ENCODE measurements at places on chromosomes 6 and 20. TPM values are rescaled to one million over a fixed set of nuclear protein-coding genes. Genes with fewer than 3 reads are reported as not detected.

DNA sequence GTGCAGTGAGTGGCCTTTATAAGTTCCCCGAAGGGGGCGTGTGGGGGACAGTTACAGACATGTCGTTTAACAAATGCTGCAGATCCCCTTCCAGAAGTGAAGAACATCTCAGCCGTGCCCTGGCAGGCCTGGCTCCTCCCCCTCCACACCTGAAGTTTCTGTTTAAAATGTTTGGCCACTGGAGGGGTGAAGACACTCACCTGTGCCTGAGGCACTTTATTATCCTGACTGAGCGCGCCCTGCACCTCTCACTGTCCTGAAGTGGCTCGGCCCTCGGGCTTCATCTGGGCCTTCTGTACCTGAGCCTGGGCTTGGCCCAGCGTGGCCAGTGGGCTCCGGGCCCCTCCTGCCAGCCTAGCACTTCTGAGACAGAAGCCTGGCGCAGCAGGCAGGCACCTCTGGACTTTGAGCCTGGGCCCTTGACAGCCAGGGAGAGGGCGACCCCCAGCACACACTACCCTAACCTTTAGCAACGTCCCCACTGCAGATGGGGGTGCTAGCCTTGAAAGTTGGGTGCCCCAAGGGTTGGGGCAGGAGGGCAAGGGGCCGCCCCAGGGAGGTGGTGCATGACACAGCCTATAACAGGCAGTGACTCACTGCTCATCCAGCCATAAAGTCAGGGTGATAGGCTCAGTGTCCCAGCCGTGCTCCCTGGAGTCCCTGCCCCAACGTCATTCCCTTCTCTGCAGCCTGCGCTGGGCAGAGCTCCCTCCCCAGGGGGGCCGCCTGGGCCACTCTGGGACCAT lies 13.6 kb upstream of the GATA5 start:
- DNase-seq, result no peak

DNA sequence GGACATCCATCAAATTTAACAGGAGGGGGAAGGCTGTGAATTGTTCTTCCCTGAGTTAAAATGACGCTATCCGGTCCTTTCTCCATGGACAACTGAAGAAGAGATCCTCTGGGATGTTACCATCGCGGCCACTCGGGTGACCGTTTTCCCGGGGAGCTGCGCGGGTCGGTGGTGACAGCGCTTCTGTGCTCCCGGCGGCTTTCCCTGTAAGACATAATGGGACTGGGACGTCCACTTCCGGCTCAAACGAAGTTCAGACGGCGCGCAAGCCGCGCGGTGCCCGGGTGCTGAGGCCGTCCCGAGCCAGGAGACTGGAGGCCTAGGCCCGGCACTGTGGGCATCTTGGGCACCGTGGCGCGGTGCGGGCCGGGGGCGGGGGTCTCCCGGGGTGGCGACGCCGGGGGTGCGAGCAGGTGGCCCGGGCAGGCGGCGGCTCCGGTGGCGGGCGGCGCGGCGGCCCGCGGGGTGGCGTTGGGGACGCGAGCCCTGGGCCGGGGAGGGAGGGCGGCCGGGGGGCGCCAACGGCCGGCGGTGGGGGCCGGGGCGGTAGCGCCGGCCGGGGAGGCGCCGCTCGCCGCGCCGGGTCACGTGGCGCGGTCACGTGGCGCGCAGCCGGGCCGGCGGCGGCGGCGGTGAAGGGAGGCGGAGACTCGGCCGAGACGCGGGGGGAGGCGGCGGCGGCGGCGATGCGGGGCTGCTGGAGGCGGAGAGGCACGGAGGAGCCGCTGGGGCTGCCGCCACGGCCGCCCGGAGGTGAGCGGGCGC lies 63.6 kb downstream of the GTF2H5 start:
- DNase-seq, result peak; percentile 78

DNA sequence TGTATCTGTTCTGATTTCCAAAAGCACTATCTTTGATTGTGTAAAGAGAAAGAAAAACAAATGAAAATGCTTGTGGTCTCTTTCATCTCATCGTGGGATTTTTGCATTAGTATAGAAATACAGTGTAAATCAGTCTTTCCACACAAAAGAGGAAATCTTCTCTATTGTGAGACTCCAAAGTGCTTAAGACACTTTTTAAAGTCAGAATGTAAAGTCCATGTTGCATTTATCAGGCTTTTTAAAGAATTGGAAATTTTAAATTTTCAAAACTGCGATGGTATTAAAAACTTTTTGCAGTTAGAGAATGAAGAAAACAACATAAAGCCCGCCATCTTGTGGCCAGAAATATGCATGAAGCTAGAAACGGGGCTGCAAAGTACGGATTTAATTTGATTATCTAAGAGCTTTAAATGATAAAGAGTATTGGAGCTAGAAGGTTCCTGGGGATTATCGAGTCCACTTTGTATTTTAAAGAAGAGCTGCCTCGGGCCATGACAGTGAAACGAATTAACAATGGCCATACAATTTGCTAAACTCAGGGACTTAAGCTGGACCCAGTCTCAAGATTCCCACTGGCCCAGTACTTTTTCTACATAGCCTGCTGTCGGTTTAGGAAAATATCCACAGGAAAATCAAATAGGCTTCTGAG lies 339.6 kb downstream of the ARHGAP18 start:
- peak; percentile 67 for DNase-seq

The MUC21 gene
- total RNA-seq, result not detected

DNA sequence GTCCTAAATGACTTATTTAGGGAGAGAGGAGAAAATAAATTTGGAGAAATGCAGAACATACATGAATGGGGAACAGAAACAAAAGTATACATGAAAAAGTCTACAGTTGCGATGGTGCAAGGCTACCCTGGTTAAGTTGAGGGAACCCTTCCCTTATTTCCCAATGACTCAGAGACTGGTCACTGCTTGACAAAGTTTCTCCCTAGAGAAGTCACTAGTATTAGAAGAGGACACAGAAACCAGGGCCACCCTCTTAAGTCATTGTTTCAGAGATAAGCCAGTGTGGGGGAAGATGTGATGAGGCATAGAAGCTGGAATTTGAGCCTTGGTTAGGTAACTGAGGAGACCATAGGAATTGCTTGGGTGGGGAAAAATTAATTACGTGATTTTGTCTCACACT lies 24.4 kb upstream of the EDN1 start:
- DNase-seq, result no peak

GRCh38 chr6:111874025-111874415 lies 768 bp upstream of the FYN start:
- peak; percentile 33 for DNase-seq

GRCh38 chr6:169974663-169975062 lies 223.2 kb downstream of the ERMARD start:
- DNase-seq, result no peak

- DNase-seq, result no peak
Observed at GRCh38 chr20:31721408-31722256, 1.0 kb downstream of the BCL2L1 start.

DNA sequence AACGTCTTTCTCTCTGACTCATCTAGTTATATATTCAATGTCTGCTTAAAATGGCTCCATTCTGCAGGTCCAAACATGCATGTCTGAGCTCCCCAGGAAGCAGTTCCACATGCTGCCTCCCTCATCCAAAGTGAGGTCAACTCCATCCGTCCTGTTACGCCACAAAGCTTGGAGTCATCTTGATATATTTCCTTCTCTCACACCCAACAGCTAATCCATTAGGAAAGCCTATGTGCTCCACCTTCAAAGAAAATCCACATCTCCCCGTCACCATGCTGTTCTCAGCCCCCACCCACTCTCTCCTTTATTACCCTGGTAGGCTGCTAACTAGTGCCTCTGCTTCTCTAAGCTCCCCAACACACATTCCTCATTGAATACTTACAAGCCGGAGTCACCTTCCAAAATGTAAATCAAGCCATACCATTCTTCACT lies 130.2 kb upstream of the SYNDIG1 start:
- DNase-seq, result no peak

- DNase-seq, result no peak
Observed at GRCh38 chr6:79373880-79374279, 139.4 kb upstream of the HMGN3 start.

- no peak for DNase-seq
Observed at GRCh38 chr20:35597186-35597585, 18.4 kb upstream of the SPAG4 start.

DNA sequence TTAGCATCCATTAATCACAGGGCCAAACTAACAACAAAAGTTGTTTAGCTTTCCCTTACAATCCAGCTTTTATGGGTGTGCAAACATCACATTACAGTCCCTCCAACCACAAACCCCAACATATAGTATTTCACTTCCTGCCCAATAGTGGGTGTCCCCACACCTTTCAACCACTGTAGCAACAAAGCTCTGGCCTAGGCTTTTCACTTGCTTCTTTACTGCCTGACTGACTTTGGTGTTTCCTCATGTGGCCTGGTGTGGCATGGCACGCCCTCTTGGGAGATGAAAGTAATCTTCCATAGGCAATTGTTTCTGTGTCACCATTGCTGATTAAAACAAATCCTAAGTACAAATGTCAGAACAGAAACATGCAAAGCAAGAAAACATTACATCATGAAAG lies 46.3 kb downstream of the MCM8 start:
- DNase-seq, result no peak

The GPX5 gene
- total RNA-seq, result 8.1 TPM

GRCh38 chr6:101937108-101937507 lies 543.6 kb downstream of the GRIK2 start:
- DNase-seq, result no peak

DNA sequence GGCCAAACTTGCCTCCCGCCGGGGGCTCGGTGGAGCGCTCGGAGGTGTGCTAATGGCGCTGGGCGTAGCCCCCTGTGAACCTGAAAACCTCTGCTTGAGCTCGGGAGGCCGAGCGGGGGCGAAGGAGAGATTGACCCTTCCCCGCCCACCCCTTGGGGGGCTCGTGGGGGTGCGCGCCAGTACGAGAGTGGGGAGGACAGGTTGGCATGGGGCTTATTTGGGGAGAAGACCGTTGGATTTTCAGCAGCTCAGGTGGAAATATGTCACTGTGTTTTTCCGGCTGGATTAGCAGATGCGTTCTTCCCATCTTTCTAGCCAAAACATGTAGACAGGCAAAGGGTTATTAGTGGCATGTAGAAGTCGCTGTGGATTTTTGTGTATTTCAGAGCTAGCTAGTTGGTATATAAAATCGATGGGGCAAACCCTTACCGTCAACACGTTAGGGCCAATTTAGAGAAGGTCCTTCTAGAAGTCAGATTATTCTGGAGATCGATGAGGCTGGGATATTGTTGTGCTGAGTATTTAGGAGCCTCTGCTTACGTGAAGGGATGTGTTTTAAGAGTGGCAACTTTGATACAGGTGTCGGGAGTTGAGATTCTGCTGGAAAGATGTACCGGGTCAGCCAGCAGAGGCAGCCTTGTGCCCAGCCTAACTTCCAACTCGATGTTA lies 525 bp downstream of the NCOA7 start:
- peak; percentile 79 for DNase-seq

The TOMM6 gene
- total RNA-seq, result 168 TPM

GRCh38 chr6:35569011-35569461 lies 56.3 kb upstream of the TULP1 start:
- peak; percentile 46 for DNase-seq

- DNase-seq, result peak; percentile 76
Observed at GRCh38 chr6:26251354-26252076, 113.5 kb upstream of the BTN3A2 start.

DNA sequence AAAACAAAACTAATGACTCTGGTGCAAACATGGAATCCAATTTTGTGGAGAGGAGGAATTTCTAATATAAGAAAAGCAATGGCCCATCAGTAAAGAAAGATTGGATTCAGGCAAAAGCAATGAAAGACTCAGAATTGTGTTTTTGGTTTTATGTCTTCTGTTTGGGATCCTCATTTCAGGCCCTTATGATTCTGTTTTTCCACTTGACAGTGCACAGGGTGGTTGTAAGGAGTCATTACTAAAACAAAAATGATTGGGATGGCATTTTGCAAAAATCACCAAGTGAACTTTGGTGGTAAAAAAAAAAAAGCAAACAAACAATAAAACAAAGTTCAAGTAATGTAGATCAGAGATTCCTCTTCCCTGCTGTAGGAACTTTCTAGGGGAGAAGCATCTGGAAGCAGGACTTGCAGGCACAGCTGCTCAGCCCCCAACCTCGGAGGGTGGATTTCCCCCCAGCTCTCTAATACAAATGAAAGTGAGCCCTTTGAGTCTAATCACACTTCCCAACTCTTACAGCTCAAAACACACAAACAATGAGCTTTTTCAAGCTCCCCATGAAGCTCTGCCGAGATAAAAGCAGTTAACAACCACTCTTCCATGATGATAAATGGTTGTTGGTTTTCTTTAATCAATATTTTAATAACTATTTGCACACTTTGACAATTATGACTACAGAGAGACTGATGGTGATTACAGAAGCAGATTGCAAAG lies 177.7 kb downstream of the ZDHHC14 start:
- DNase-seq, result no peak

GRCh38 chr6:117906507-117906957 lies 532 bp upstream of the SLC35F1 start:
- DNase-seq, result no peak

DNA sequence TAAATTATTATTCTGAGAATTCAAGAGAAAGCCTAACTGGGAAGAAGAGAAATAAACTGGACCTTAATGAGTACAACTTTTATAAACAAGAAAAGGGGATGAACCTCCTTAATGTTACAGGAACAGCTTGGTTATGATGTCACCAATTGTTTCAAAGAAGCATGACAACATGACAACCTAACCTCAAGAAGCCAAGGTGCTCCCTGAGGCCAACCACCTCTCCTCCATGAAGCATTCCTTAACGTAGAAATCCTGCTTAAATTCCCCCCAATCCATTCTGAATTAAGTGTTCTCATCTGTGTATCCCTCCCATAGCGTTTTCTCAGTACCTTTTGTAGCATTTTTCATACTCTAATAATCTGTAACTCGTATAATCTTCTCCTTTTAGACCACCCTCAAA lies 1.7 kb downstream of the HBS1L start:
- DNase-seq, result no peak

DNA sequence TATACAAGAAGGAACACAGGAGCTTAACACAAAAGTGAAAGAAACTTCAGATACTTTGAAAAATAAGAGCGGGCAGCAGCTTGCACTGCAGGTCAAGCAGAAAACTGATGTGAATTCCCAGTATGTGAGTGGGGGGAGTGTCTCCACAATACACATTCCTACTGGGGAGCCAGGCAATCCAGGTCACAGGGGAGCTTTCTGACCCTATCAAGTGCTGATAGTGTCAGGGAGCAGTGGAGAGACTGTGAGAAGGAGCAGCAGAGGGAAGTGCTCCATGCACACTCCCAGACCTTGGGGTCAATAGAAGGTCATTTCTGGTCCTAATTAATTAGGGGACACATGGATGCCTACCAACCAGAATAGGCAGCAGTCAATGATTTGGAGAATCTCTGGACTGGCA lies 59.4 kb downstream of the PDSS2 start:
- DNase-seq, result no peak

The OR11A1 gene
- 0.19 TPM for total RNA-seq

The SAMD10 gene
- 6.2 TPM for total RNA-seq

DNA sequence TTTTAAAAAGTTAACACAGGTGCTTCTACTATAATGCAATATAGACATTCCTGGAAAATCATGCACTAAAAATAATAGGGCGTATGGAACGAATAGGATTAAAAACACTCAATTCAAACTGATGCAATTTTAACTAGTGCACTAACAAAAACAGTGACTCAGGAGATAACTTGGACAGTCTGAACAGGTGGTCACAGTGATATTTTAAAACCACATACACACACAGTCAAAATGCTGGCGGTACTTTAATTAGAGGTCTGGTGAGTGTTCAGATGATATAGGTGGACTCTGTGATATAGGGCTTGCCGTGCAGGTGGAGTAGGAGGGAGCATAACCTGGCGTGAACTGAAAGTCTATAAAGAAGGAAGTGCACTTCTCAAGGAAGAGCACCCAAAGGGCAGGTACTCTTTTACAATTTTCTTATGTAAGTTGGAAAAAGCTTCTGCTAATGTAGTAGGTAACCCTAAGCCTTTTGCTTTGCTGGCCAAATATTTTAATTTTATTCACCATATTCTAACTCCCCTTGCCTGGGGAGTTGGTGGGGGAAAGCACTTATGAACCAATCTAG lies 41.9 kb upstream of the PLN start:
- DNase-seq, result no peak

Measured in testis (tissue), 5 donors.